ENCODE measurements at places on chromosomes 1 and 21. TPM values are rescaled to one million over a fixed set of nuclear protein-coding genes. Genes with fewer than 3 reads are reported as not detected.

The RPTN gene
- total RNA-seq = not detected

The RNASEL gene
- 10.7 TPM for total RNA-seq

The GJA8 gene
- total RNA-seq = not detected

The LMO4 gene
- total RNA-seq = 89.5 TPM

The IGSF21 gene
- total RNA-seq = not detected

The PRELP gene
- 2.4 TPM for total RNA-seq

The TARS2 gene
- 14.8 TPM for total RNA-seq

The GDAP2 gene
- total RNA-seq = 26.2 TPM

The TFF1 gene
- total RNA-seq = not detected

The RERE gene
- 27.7 TPM for total RNA-seq

The OR2AK2 gene
- not detected for total RNA-seq

The CHI3L1 gene
- total RNA-seq = 2.7 TPM

The TNN gene
- not detected for total RNA-seq

The SUSD4 gene
- total RNA-seq = not detected

The ATP6V1G3 gene
- not detected for total RNA-seq

The LBR gene
- 25.8 TPM for total RNA-seq

The CYP4A22 gene
- total RNA-seq = not detected

The TNFSF18 gene
- 2.4 TPM for total RNA-seq

The UFC1 gene
- total RNA-seq = 58.4 TPM

The MOB3C gene
- 13.4 TPM for total RNA-seq

The PAQR6 gene
- total RNA-seq = 0.65 TPM

The LENEP gene
- not detected for total RNA-seq

The TNFRSF1B gene
- 29.3 TPM for total RNA-seq

The FCER1G gene
- 0.97 TPM for total RNA-seq

The ETV3L gene
- total RNA-seq = not detected

The GLUL gene
- 391 TPM for total RNA-seq

The LCK gene
- total RNA-seq = not detected

The C1orf87 gene
- total RNA-seq = 0.32 TPM

The SPSB1 gene
- total RNA-seq = 21.3 TPM

The TMEM240 gene
- total RNA-seq = 4.7 TPM

The NPPB gene
- total RNA-seq = not detected

The FCGR3A gene
- total RNA-seq = not detected

The AJAP1 gene
- total RNA-seq = 0.24 TPM

The ARHGEF16 gene
- not detected for total RNA-seq

The VASH2 gene
- not detected for total RNA-seq

The CD1C gene
- not detected for total RNA-seq

The CYP4Z1 gene
- total RNA-seq = not detected

The APOBEC4 gene
- not detected for total RNA-seq

The FCGR1A gene
- total RNA-seq = not detected

The TMEM54 gene
- total RNA-seq = 13.6 TPM

Measured in hair follicle dermal papilla cell (primary cell).